ENCODE measurements at places on chromosomes 12 and 14. TPM values are rescaled to one million over a fixed set of nuclear protein-coding genes. Genes with fewer than 3 reads are reported as not detected.

Gene CIDEB
- 26.2 TPM for polyA plus RNA-seq

Gene TMED8
- 13.1 TPM for polyA plus RNA-seq

Gene FGF23
- not detected for polyA plus RNA-seq

Gene LRRIQ1
- not detected for polyA plus RNA-seq

DNA sequence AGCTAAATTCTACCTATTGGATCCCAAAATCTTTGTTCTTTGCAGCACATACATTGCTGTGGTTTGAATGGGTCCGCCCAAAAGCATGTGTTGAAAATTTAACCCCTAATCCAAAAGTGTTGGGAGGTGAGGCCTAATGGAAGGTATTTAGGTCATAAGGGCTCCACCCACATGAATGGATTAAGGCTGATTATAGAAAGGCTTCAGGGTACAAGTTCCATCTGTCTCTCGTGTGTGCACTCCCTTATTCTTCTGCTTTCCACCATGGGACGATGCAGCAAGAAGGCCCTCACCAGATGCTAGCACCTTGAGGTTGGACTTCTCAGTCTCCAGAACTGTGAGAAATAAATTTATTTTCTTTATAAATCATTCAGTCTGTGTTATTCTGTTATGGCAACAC is 190.9 kb downstream of the SOX5 start:
- DNase-seq: no peak
- no peaks in the 10 kb centered on the region for H3K36me3 ChIP-seq
- H3K4me1 ChIP-seq: no peaks in the 10 kb centered on the region
- H3K27ac ChIP-seq: no peak overlapping the region
- H3K27me3 ChIP-seq: no peaks in the 10 kb centered on the region

- no peaks in the 10 kb centered on the region for H3K4me1 ChIP-seq
- no peaks in the 10 kb centered on the region for H3K27me3 ChIP-seq
- no peak overlapping the region for H3K27ac ChIP-seq
- no peak for DNase-seq
- H3K4me3 ChIP-seq: no peak overlapping the region
- no peaks in the 10 kb centered on the region for H3K36me3 ChIP-seq
Measured at GRCh38 chr12:124082687-124083086, 109.7 kb downstream of the ZNF664 start.

GRCh38 chr12:24479131-24479530 is 469.8 kb downstream of the BCAT1 start:
- no peak overlapping the region for H3K27ac ChIP-seq
- no peaks in the 10 kb centered on the region for H3K27me3 ChIP-seq
- no peaks in the 10 kb centered on the region for H3K4me1 ChIP-seq
- DNase-seq: no peak

GRCh38 chr14:76918256-76918781 is 92.1 kb downstream of the LRRC74A start:
- DNase-seq: peak; percentile 48
- peaks cover 31% of the 10 kb centered on the region for H3K27me3 ChIP-seq
- no peaks in the 10 kb centered on the region for H3K36me3 ChIP-seq
- H3K4me1 ChIP-seq: peaks cover 28% of the 10 kb centered on the region

DNA sequence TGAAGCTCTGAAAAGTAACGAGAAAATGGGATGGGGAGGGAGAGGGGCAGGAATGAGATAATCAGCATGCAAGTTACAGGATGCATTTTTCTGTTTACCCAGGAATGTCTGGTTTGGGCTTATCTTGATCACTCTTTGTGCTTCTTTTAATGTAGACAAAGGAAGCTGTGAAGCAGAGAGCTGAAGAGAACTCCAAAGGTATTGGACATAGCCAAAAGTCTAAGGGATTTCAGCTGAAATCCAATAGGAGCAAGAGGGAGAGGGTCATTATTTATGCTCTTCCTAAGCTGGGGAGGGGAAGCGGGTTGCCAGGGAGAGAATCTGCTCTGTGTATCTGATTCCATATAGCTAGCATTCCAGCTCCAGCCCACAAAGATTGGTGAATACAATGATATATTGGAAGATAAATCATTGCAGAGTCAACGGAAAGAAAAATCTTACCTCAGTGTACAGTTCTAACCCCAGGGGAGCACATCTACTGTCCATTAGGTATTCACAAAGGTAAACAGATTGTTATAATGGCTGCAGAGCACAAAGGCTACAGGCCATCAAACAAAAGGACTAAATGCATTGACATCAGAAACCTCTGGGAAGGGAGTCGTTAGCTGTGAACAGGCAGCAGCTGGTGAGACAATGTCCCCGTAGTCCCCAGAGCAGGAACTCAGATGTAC is 61.0 kb upstream of the PELI2 start:
- no peaks in the 10 kb centered on the region for H3K4me1 ChIP-seq
- no peaks in the 10 kb centered on the region for H3K27me3 ChIP-seq
- no peaks in the 10 kb centered on the region for H3K36me3 ChIP-seq
- DNase-seq: no peak
- no peak overlapping the region for H3K4me3 ChIP-seq

- peaks cover 2% of the 10 kb centered on the region for H3K27me3 ChIP-seq
- peak overlapping the region; percentile 60 for H3K4me3 ChIP-seq
- H3K36me3 ChIP-seq: no peaks in the 10 kb centered on the region
- no peak overlapping the region for H3K27ac ChIP-seq
- H3K4me1 ChIP-seq: peaks cover 27% of the 10 kb centered on the region
Measured at GRCh38 chr14:74239848-74240793, 872 bp downstream of the VSX2 start.

GRCh38 chr14:75981426-75982265 is at the start of gene TGFB3:
Gene TGFB3, minus strand, starts transcription at chr14:75981995. Its CDS starts 1,102 bp downstream, at chr14:75980893.
- H3K36me3 ChIP-seq: no peaks in the 10 kb centered on the region
- peak; percentile 68 for DNase-seq
- H3K27me3 ChIP-seq: no peaks in the 10 kb centered on the region
- H3K27ac ChIP-seq: peak within 1 kb of the TSS; percentile 82

DNA sequence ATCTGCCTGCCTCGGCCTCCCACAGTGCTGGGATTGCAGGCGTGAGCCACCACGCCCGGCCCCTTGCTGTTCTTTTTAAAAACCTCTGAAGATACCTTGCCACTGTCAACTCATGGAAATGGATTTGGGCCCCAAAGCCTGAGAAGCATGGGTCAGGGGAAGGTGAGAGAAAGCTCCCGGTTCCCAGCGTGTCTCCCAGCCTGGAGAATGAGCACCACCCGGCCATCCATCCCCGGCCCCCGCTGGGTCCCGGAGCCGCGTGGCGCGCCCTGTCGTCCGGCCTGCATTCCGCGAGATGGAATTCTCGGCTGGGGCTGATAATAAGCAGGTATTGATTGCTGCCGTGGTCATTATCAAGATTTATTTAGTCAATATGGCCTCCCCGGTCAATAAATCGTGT is 126.5 kb upstream of the MYL2 start:
- H3K4me1 ChIP-seq: no peaks in the 10 kb centered on the region

- peaks cover 25% of the 10 kb centered on the region for H3K4me1 ChIP-seq
- no peak overlapping the region for H3K27ac ChIP-seq
- no peak for DNase-seq
- no peaks in the 10 kb centered on the region for H3K36me3 ChIP-seq
- no peak overlapping the region for H3K4me3 ChIP-seq
Measured at GRCh38 chr14:20686386-20687143, 2.0 kb upstream of the ANG start.

- no peaks in the 10 kb centered on the region for H3K4me1 ChIP-seq
- H3K36me3 ChIP-seq: no peaks in the 10 kb centered on the region
- H3K27ac ChIP-seq: no peak overlapping the region
- H3K27me3 ChIP-seq: no peaks in the 10 kb centered on the region
- DNase-seq: no peak
- no peak overlapping the region for H3K4me3 ChIP-seq
Measured at GRCh38 chr12:115103884-115104883, 420.2 kb upstream of the TBX3 start.

DNA sequence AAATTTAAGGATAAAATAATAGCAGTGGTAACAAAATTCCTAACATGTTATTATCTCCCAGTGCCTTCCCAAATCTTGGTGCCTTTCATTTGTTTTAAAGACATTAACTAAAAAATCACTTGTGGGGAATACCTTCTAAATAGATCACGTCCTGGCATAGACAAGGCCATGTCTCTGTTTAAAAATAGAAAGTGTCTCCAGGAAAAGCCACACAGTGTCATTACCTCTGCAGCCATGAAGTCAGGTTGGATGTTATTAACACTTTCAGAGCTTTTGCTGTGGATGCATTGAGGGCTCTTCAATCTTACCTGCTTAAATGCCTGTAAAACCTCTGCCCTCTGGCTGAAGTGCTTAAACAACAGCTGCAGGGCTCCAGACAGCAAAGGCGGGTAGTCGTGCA is 211.1 kb downstream of the ITPR2 start:
- H3K36me3 ChIP-seq: peaks cover 20% of the 10 kb centered on the region
- H3K4me1 ChIP-seq: no peaks in the 10 kb centered on the region
- no peak overlapping the region for H3K4me3 ChIP-seq
- H3K27ac ChIP-seq: no peak overlapping the region

DNA sequence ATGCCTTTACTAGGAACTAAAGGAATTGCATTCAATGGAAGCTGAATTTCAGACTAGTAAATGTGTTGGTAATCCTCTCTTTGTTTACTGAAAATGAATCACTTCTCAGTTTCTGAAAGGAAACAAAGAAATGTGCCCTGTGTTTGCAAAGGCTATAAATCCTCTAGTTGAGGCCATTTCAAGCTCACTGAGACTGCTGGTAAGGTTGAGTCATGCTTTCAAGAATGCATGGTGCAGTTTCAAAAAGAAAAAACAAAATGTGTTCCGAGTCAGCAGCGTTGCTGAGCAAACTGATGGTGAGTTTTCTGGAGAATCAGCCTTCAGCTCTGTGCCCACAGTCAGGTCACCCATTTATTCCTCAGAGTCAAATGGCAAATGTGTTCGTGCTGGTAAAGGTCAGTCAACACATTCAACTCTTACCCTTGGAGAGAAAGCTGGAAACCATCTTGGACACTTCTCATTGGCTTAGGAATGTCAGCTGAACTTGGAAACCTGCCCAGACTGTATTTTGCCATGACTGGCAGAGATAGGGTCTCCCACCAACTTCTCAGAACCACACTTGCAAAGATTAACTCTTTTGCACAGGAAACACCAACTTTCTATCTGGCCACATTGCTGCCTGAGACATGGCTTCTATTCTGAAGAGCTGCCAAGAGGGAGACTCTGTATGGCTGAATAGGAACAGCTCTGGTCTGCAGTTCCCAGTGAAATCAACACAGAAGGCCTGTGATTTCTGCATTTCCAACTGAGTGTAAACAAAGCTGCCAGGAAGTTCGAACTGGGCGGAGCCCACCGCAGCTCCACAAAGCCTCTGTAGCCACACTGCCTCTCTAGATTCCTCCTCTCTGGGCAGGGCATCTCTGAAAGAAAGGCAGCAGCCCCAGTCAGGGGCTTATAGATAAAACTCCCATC is 484.4 kb downstream of the ATP23 start:
- no peaks in the 10 kb centered on the region for H3K4me1 ChIP-seq
- H3K36me3 ChIP-seq: no peaks in the 10 kb centered on the region
- H3K4me3 ChIP-seq: no peak overlapping the region
- no peak for DNase-seq
- no peaks in the 10 kb centered on the region for H3K27me3 ChIP-seq
- H3K27ac ChIP-seq: no peak overlapping the region

- H3K27me3 ChIP-seq: no peaks in the 10 kb centered on the region
- H3K36me3 ChIP-seq: no peaks in the 10 kb centered on the region
- DNase-seq: no peak
- peaks cover 52% of the 10 kb centered on the region for H3K4me1 ChIP-seq
Measured at GRCh38 chr12:116539361-116539771, 19.8 kb upstream of the MAP1LC3B2 start.

All from B cell (primary cell).